ENCODE measurements at places on chromosomes 7 and 10.

GRCh38 chr7:152086513-152086912 lies 61.0 kb downstream of the GALNT11 start:
- no peak for DNase-seq

- DNase-seq = peak; percentile 89
These were observed 180.6 kb downstream of the SEMA3E start for GRCh38 chr7:83468251-83468739.

DNA sequence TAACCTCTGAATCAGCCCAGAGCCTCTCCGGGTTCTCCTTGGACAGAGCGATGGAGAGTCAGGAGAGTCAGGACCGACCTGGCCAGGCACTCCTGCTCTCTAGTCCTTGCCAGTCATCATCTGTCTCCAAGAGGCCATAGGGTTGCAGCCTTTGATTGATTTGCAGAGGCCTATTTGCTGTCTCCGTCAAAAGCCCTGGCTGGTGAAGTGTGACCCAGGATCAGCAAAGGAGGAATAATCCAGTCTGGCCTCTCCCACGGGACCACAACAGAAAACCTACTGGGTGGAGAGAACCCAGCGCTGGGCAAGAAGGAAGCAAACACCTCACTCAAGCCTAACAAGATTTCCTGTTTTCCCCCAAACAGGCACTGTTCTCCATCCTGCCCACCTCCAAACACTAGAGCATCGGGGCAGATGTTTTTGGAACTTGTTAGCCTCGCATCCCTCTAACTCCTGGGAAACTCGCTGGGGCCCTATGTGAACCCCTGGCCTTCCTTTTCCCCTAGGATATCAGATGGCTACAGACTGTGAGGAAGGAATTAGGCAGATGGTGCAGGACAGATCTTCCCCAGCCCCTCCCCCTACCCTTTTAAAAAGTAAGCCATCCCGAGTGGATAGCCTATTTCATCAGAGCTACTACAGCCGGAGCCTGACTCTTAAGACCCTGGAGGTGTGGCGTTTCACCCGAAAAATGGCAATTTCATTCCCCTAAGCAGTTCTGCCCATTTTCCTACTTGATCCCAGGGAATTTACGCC lies 54.3 kb downstream of the PODXL start:
- no peak for DNase-seq

- DNase-seq = no peak
These were observed 5.6 kb upstream of the EMX2 start for GRCh38 chr10:117536866-117537435.

- DNase-seq = no peak
These were observed 19.8 kb downstream of the CFAP70 start for GRCh38 chr10:73338801-73339368.

DNA sequence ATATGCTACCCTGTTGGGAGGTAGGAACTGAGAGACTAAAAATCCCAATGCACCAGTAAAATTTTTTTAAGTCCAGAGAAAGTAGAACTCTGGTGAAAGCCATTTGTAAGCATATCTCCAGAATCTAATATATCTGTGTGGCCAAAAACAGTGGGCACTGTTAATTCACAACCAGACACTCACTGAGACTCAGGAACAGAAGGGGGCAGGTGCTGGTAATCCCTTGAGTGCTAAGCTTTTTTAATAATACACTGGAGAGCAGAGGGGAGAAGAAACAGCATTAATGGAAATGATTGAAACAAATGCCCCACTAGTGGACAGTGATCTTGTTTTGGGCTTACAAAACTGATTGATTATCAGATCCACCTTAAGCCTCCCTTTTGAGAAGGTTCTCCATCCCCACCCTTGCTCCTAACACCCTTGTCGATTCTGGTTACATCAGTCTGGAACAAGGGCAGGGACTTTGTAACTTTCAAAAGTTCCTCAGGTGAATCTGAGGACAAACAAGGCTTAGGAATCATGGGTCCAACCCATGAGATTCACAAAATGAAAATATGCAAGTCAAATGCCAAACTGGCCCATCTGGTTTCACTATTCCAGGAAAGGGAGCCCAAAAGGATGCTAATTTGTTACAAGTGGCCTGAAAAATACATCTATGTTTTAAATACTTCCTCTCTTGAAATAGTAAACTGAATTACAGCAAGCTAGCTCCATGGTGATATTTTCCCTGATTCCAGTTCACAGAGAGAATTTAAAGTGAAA lies 29.7 kb downstream of the PLXNA4 start:
- no peak for DNase-seq

- DNase-seq = no peak
These were observed 149.0 kb downstream of the TNS3 start for GRCh38 chr7:47432671-47433563.

GRCh38 chr7:1952169-1952760 lies 280.5 kb downstream of the MAD1L1 start:
- no peak for DNase-seq

GRCh38 chr7:147245274-147245673 lies 1128.7 kb downstream of the CNTNAP2 start:
- DNase-seq = peak; percentile 41

GRCh38 chr10:67670401-67670800 lies 25.6 kb downstream of the CTNNA3 start:
- DNase-seq = no peak

DNA sequence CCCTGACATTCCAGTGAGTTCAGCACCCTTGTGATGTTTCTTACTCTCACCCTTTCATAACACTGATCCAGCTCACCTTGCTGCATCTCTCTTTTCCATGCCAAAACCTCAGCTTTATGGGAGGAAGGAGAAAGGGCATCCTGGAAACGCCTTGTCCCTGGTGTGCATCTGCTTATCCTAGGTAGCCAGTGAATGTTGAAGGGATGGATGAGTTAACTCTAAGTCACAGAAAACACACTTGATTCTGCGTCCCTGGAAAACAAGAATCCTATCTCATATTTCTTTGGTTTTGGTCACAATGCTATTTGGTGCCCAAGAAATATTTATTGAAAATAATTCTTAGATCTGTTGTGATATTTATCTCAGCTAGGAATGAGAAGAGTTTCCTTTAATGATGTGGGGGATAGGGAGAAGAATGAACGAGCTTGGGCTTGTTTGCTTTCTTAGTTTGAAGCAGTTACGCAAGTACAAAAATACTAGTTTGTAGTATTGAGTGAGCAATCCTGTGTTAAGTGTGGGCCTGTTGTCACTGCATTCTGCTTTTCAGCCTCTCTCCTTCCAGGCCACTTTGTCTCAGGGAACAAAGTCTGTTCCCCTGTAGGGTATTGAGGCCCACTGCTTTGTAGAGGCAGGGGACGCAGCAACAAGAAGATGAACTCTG lies 126.5 kb downstream of the ARID5B start:
- no peak for DNase-seq

DNA sequence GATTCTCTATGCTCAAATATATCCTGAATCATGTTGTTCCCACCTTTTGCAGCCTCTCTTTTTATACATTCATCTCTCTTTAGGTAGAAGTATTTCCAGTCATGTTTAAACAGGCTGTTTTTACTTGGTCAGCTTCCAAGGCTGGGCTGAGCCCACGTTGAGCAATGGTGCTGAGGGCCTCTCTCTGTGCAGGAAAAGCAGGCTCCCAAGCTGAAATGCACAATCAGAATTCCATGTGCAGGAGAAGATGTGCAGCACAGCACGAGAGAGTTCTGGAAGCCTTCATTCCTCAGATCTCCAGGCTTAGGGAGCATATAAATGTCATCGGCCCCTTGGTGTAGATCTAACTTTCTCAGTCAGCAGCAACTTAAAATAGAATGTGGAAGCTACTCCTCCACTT lies 588.5 kb downstream of the TNS3 start:
- no peak for DNase-seq

DNA sequence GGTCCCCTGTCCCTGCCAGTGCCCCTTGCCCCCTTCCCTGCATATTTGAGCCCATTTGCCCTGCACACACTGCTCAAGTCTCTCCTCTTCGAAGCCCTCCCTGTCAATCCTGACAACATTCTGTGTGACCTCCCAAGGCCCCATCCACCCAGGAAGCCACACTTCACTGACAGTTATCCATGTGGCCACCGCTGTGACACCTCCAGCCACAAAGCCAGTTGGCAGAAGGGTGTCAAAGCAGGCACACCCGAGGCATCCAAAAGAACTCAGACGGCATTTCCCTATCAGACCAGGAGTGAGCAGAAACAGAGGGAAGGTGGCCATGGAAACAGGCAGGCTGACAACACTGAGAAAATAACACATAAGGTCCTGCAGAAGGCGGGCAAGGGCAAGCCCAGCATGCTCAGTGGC lies 4.6 kb downstream of the POLM start:
- DNase-seq = no peak

DNA sequence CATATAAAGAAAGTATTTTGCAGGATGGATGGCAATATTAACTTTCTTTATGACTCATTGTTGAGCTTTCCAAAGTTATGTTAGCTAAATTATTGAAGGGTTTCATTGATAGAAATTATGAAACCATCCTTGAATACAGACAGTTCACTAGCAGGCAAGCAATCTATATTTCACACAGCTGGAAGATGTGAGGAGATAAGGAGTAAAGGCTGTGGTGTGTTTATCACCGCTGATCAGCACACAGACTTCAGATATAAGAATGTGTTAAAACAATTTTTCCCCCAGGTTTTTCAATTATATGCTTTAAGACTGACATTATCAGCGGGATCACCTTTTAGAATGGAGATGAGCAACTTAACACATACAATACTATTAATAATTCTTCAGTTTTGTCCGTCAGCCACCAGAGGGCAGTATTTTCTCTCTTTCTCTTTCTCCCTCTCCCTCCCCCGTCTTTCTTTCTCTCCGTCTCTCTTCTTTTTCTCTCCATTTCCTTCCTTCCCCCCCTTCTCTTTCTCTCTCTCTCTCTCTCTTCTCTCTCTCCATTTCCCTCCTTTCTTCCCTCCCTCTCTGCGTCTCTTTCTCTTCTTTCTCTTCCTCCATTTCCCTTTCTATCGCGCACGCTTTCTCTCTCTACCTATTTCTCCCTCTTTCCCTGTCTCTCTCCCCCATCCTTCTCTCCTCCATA lies 62.9 kb upstream of the FAM171A1 start:
- DNase-seq = peak; percentile 73

- DNase-seq = no peak
These were observed 324.2 kb upstream of the COBL start for GRCh38 chr7:51640841-51641240.

- no peak for DNase-seq
These were observed 265.9 kb upstream of the YAE1 start for GRCh38 chr7:39300276-39300675.

DNA sequence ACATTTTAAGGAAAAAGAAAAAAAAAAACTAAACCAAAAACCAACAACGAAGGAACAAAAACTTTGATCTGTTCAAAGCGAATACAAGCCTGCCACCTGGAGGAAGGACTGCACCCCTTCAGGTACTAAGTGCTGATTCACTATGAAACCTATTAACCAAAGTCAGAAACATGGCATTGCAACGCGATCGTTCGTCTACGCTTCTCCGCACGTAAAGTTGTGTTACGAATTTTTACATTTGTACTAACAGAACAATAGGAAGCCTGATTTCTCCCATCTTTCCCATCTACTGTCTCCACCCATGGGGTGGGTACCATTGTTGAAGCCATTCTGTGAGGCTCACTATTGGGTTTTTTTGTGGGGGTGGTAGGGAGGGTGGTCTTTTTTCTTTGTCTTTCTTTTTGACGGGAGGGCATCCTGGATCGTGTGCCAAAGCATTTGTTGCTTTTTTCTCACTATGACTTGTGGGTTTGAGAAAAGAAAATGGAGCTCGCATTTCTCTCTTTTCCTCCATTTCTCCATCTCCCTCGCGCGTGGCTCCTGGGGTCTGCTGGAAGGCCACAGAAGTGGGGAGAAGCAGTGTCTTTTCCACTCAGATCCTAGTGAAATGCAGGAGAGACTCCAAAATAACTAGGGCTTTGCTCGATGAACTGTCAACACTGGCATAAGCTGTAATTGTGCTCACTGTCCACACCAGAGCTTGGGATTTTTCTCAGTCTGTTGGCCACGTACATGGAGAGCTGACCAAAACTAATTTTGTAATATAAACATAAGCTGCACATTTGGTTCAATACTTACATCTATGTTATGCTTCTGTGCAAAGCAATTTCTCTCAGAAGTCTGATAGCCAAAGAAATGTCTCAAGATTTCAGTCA lies 100.9 kb upstream of the YAE1 start:
- peak; percentile 35 for DNase-seq

GRCh38 chr7:90771281-90771680 lies 175.2 kb downstream of the CDK14 start:
- DNase-seq = no peak

DNA sequence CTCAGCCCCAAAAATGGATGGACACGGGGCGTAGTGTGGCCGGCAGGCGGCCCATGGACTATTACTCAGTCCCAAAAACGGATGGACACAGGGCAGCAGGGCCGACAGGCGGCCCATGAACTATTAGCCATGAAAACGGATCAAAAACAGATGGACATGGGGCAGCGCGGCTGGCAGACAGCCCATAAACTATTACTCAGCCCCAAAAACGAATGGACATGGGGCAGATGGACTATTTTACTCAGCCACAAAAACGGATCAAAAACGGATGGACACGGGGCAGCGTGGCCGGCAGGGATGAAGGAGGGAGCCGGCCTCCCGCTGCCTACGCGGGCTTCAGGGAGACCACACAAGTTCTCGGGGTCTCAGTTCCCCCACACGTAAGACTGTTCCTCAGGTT lies 32.9 kb downstream of the GPER1 start:
- no peak for DNase-seq

DNA sequence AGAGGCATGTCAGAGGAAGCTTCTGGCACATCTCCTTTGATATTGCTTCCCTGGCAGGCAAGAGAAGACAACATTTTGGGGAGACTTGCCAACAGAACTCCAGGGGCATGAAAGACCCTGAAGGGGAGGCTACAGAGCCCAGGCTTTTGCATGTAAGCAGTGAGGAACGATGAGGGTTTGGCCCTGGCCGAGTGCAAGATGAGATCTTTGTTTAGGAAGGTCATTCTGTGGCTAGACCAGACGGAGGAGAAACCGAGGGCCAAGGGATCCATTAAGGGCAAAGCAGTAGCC lies 3.8 kb downstream of the SVIL start:
- DNase-seq = no peak

- DNase-seq = peak; percentile 42
These were observed 3.0 kb upstream of the PLAU start for GRCh38 chr10:73907841-73908517.

DNA sequence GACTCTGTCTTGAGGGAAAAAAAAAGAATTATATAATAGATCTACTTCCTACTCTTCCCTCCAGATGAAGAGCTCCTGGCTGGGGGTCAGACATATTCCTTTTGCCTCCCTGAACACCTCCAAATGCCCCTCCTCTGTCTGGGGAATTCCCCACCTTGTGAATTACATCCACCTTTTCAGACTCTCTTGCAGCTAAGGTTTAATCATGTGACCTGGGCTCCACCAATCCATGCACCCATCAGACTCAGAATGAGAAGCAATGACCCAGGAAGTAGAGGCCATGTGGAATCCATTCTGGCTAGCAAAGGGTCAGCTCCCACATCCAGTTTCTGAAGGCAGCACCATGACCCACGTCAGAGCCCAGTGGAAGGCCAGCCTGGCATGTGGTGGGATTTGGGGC lies 93.6 kb upstream of the CUX1 start:
- no peak for DNase-seq

GRCh38 chr7:90759710-90760109 lies 163.6 kb downstream of the CDK14 start:
- peak; percentile 43 for DNase-seq

GRCh38 chr7:71290452-71290851 lies 158.5 kb downstream of the GALNT17 start:
- DNase-seq = peak; percentile 43

GRCh38 chr7:76507723-76508406 lies 2.5 kb upstream of the UPK3B start:
- DNase-seq = peak; percentile 23
